ENCODE measurements at places on chromosomes 4 and X.

- H3K4me3 ChIP-seq, result no peak overlapping the region
- no peak overlapping the region for H3K27ac ChIP-seq
- H3K27me3 ChIP-seq, result no peaks in the 10 kb centered on the region
These were observed 156.9 kb downstream of the ENOX2 start for GRCh38 chrX:130746077-130746476.

- no peak overlapping the region for H3K4me3 ChIP-seq
- H3K4me1 ChIP-seq, result peaks cover 7% of the 10 kb centered on the region
- peaks cover 35% of the 10 kb centered on the region for H3K36me3 ChIP-seq
- H3K27ac ChIP-seq, result no peak overlapping the region
- DNase-seq, result no peak
- H3K27me3 ChIP-seq, result peaks cover 3% of the 10 kb centered on the region
These were observed 38.5 kb downstream of the PRIMPOL start for GRCh38 chr4:184688005-184688404.

GRCh38 chr4:114613560-114613959, 15.0 kb downstream of the UGT8 start:
- no peak overlapping the region for H3K4me3 ChIP-seq
- no peak for DNase-seq
- H3K27me3 ChIP-seq, result no peaks in the 10 kb centered on the region
- no peak overlapping the region for H3K27ac ChIP-seq
- H3K4me1 ChIP-seq, result no peaks in the 10 kb centered on the region

GRCh38 chr4:156971676-156972378, at the start of gene PDGFC:
TSS of gene PDGFC (minus strand) at chr4:156971799. CDS start at chr4:156970903, 896 bp downstream.
- H3K27me3 ChIP-seq, result peaks cover 13% of the 10 kb centered on the region
- peak within 1 kb of the TSS; percentile 94 for H3K4me3 ChIP-seq
- peaks cover 67% of the 10 kb centered on the region for H3K4me1 ChIP-seq
- peak within 1 kb of the TSS; percentile 83 for H3K27ac ChIP-seq
- DNase-seq, result peak; percentile 88

- no peaks in the 10 kb centered on the region for H3K27me3 ChIP-seq
- no peak for DNase-seq
- H3K4me3 ChIP-seq, result no peak overlapping the region
- H3K27ac ChIP-seq, result no peak overlapping the region
- H3K36me3 ChIP-seq, result no peaks in the 10 kb centered on the region
These were observed 25.7 kb downstream of the GPM6B start for GRCh38 chrX:13791145-13791544.

GRCh38 chr4:105158837-105159236, 12.2 kb downstream of the TET2 start:
- peaks cover 6% of the 10 kb centered on the region for H3K4me1 ChIP-seq
- H3K27me3 ChIP-seq, result peaks cover 65% of the 10 kb centered on the region
- peak overlapping the region; percentile 37 for H3K4me3 ChIP-seq
- peaks cover 9% of the 10 kb centered on the region for H3K36me3 ChIP-seq

- no peaks in the 10 kb centered on the region for H3K36me3 ChIP-seq
- no peak overlapping the region for H3K27ac ChIP-seq
- no peaks in the 10 kb centered on the region for H3K27me3 ChIP-seq
- DNase-seq, result no peak
- H3K4me1 ChIP-seq, result no peaks in the 10 kb centered on the region
These were observed 251.5 kb downstream of the GPM6A start for GRCh38 chr4:175560604-175561003.

- H3K27me3 ChIP-seq, result peaks cover 2% of the 10 kb centered on the region
- peak; percentile 39 for DNase-seq
- peak overlapping the region; percentile 83 for H3K4me3 ChIP-seq
- H3K36me3 ChIP-seq, result peaks cover 18% of the 10 kb centered on the region
These were observed 7.8 kb downstream of the CXXC4 start for GRCh38 chr4:104486716-104487504.

- H3K27ac ChIP-seq, result no peak overlapping the region
- no peaks in the 10 kb centered on the region for H3K27me3 ChIP-seq
- H3K4me1 ChIP-seq, result no peaks in the 10 kb centered on the region
- no peak for DNase-seq
- no peaks in the 10 kb centered on the region for H3K36me3 ChIP-seq
- H3K4me3 ChIP-seq, result no peak overlapping the region
These were observed 12.1 kb upstream of the FAM47A start for GRCh38 chrX:34144246-34144645.

DNA sequence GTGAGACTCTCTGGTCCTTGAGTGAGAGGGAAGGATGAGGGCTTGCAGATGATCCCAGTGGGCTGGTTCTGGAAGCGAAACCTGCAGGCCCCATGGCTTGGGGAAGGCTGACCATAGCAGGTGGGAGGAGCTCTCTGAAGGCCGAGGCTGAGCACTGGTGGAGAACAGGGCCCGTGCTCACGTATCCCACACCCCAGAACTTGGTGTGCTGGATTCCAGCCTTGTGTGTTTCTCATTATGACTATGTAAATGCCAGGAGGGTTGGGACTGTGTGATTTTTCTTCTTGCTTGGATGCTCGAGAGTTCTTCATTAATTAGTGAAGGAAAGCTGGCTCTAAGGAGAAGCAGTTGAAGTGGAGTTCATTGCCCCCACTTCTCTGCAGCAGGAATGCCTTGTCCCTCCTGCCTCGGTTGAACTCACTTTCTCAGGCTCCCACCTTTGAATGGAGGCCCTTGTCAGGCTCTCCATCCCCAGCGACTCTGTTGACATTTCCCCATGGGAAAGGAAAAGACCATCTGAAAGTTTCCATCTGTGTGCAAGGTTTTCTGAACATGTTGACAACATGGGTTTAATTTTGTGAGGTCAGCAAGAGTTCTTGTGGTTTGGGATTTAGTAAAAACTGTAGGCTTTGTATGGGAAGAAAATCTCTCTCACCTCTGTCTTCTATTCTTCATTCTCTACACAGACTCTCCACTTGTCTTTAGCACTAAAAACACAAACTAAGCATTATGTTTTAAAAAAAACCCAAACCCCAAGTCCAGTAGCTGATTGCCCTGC, 57.7 kb downstream of the TBL1X start:
- peaks cover 79% of the 10 kb centered on the region for H3K4me1 ChIP-seq
- no peak overlapping the region for H3K4me3 ChIP-seq
- peak overlapping the region; percentile 63 for H3K27ac ChIP-seq
- H3K36me3 ChIP-seq, result peaks cover 17% of the 10 kb centered on the region
- DNase-seq, result no peak

DNA sequence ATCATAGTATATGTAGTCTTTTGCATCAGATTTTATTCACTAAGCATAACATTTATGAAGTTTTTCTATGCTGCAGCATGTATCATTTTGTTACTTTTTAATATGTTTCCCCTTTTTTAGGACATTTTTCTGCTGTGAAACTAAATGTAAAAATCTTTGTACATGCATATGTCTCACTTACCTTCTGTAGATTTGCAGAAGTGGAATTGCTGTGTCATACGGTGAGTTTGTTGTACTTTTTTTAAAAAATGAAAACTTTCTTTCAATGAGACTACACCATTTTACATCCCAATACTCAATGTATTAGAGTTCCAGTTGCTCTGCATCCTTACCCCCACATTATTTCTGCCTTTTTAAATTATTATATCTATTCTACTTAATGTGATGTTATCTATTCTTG, 868.9 kb downstream of the PDHA2 start:
- no peaks in the 10 kb centered on the region for H3K36me3 ChIP-seq
- peaks cover under 1% of the 10 kb centered on the region for H3K4me1 ChIP-seq
- DNase-seq, result no peak
- H3K27me3 ChIP-seq, result no peaks in the 10 kb centered on the region
- no peak overlapping the region for H3K27ac ChIP-seq
- H3K4me3 ChIP-seq, result no peak overlapping the region

- no peak for DNase-seq
- no peaks in the 10 kb centered on the region for H3K27me3 ChIP-seq
- no peak overlapping the region for H3K27ac ChIP-seq
- H3K4me1 ChIP-seq, result no peaks in the 10 kb centered on the region
These were observed 210.4 kb upstream of the HCCS start for GRCh38 chrX:10900585-10901289.

DNA sequence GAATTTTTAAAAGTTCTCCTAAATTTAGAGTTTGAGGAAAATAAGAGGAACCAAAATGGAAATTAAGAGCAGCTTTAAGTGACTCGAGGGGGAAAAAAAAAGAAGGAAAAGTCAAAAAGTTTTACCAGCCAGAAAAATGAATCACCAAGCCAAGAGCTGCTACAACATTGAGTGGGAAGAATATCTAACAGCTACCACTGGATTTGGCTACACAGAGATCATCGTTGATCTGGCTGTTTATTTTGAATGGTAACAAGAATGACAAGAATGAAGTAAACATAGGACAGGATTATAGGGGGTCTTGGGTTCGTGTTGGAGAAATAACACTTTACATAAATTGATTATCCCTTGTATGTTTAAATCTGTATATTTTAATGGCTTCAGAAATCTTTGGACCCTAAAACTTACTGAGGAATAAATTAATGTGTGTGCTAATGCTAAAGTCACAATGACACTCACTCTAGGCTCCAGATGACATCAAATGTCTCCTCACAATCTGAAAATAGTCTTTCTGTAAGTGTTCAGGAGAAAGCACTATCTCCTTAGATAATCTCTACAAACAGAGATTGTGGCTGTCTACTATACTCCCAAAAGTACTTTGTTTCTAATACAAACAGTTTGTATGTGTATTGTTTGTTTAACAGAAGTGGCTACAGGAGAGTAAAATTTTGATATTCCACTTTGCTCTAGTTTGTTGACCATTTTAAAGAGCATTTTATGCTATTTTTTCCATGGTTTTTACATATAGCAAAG, 3.1 kb upstream of the CSN3 start:
- DNase-seq, result no peak
- H3K36me3 ChIP-seq, result no peaks in the 10 kb centered on the region
- no peak overlapping the region for H3K4me3 ChIP-seq
- no peak overlapping the region for H3K27ac ChIP-seq
- peaks cover 7% of the 10 kb centered on the region for H3K4me1 ChIP-seq
- H3K27me3 ChIP-seq, result no peaks in the 10 kb centered on the region

GRCh38 chr4:128288689-128289106, 1.1 kb upstream of the PGRMC2 start:
- peak overlapping the region; percentile 90 for H3K27ac ChIP-seq
- peaks cover 24% of the 10 kb centered on the region for H3K36me3 ChIP-seq
- DNase-seq, result no peak
- peak overlapping the region; percentile 98 for H3K4me3 ChIP-seq

DNA sequence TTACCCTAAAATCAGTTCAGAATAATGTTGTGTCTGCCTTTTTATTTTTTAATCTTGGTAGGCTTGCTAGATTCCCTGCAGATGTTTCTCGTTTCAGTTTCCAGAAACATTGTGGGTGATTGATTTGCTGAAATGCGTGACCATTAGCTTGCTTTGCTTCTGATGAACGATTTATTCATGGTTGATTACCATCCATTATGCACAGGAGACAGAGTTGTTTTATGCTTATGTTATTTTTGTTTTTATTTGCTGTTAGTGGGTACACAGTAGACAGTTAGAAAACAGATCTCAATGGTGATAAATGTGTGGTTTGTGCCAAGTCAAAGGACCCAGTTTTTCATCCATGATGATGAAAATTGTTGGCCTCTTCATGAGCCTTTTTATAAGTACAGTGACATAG, 455.6 kb upstream of the BOD1L1 start:
- no peak overlapping the region for H3K27ac ChIP-seq
- no peak for DNase-seq
- no peaks in the 10 kb centered on the region for H3K36me3 ChIP-seq
- no peak overlapping the region for H3K4me3 ChIP-seq
- no peaks in the 10 kb centered on the region for H3K4me1 ChIP-seq

- H3K36me3 ChIP-seq, result peaks cover 15% of the 10 kb centered on the region
- H3K27ac ChIP-seq, result peak overlapping the region; percentile 88
- DNase-seq, result no peak
These were observed 5.2 kb downstream of the LDB2 start for GRCh38 chr4:16893141-16893651.

DNA sequence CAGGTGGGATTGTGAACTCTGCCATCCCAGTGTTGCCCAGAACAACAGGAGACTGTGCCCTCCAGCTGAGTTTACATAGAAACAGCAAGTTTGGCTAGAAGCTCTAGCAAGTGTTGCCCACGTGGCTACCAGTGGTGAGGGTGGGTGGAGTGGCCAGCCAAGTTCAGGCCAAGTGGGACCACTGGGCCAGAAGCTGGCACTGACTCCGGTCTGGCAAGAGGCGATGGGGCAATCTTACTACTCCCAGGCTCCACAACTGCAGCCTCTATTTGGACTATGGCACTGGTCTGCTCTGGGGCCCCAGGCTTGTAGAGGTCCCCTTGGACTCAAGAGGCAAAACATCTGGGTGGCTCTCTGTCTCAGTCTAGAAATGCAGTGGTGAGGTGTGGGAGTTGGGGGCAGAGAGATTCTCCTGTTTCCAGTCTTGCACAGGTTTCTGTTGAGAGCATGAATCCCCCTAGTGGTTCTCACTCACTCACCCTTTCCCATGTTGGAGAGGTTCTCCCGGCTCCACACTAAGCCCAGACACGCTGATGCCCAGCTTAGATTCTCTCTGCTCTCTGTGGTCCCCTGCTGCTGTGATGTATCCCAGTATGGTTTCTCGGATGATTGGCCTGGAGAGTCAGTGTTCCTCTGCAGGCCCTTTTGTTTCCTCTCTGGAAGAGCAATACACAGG, 615.3 kb downstream of the PDHA2 start:
- no peak overlapping the region for H3K4me3 ChIP-seq
- H3K27ac ChIP-seq, result no peak overlapping the region
- H3K27me3 ChIP-seq, result no peaks in the 10 kb centered on the region

GRCh38 chr4:47705326-47705981, 132.4 kb downstream of the CORIN start:
- no peak overlapping the region for H3K27ac ChIP-seq
- DNase-seq, result no peak

DNA sequence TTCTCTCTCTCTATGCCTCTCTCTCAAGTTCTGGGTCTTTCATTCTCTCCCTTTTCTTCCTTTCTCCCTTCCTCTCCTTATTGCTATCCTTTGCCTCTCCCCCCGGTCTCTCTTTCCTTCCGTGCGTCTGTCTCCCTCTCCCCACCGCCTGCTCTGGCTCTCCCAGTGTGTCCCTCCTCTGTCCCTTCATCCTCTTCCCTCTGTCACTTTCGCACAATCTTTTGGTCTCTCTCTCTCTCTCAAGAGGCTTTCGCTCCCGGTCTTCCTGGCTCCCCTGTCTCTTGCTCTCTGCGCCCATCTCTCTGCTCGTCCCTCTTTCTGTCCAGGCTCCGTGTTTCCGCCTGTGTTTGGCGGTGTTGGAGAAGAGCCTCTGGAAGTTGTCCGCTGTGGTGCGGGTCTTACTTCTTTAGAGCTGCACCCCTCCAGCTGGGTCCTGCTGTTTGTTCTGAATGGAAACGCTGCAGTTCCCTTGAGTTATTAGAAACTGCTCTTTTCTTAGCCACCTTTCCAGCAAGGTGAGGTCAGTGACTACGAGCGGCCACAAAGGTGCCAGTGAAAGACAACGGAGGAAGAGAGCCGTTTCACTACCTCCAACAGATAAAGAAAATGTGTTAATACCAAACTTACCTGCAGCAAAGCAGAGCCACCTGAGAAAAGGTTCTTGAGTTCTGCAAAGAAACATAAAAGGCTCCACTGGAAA, 1.1 kb downstream of the BMPR1B start:
- peak overlapping the region; percentile 93 for H3K4me3 ChIP-seq
- no peaks in the 10 kb centered on the region for H3K36me3 ChIP-seq
- peaks cover 63% of the 10 kb centered on the region for H3K27me3 ChIP-seq
- peak overlapping the region; percentile 55 for H3K27ac ChIP-seq
- DNase-seq, result peak; percentile 35

Data from nephron progenitor cell (in vitro differentiated cells).